ENCODE measurements at places on chromosomes 4 and X.

- peak; percentile 62 for DNase-seq
These were observed 7.2 kb downstream of the TBC1D14 start for GRCh38 chr4:6916587-6917460.

GRCh38 chr4:41144040-41144379, 70.3 kb downstream of the APBB2 start:
- DNase-seq = no peak

- DNase-seq = no peak
These were observed 38.3 kb downstream of the MGARP start for GRCh38 chr4:139241784-139242151.

DNA sequence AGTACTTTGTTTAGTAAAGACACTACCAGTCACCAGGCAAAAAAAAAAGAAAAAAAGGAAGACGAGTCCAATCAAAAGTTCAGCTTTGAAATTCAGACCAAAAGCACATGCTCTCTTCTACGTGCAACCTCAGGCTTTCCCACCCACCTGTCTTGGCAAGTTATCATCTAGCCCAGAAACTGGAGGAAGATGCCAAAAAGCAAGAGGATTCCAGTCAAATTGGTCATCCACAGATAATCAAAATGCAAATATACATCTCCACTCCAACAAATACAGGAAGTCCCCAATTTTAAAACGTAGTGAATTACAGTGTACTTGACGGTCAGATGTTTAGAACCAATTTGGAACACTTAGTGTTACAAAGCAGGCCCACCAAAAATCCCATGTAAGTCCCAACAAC, 96.5 kb downstream of the PALLD start:
- DNase-seq = no peak

DNA sequence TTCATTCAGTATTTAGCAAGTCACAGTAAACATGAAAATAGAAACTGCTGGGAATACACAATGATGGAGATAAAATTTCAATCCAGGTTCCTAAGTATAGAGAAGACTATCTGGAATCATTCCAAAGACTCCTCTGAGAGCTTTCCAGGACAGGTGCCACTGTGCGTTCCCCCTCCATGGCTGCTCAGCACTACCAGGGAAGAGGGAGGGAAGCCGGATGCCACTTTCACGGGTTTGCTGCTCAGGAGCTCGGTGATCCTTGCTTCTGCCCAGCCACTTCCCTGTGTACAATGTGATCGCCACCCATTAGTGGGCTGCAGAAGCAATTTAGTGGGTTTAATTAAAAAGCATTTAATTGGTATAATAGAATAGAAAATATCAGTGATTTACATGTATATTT, 94.5 kb downstream of the FNIP2 start:
- no peak for DNase-seq
